ENCODE measurements at places on chromosomes 16 and 17. TPM values are rescaled to one million over a fixed set of nuclear protein-coding genes. Genes with fewer than 3 reads are reported as not detected.

- peak; percentile 85 for DNase-seq
These were observed 25.2 kb downstream of the CEP95 start for GRCh38 chr17:64531955-64532371.

- DNase-seq, result no peak
These were observed 13.0 kb upstream of the GSE1 start for GRCh38 chr16:85600078-85600477.

GRCh38 chr17:18182110-18182977 lies 1.3 kb upstream of the ALKBH5 start:
- no peak for DNase-seq

DNA sequence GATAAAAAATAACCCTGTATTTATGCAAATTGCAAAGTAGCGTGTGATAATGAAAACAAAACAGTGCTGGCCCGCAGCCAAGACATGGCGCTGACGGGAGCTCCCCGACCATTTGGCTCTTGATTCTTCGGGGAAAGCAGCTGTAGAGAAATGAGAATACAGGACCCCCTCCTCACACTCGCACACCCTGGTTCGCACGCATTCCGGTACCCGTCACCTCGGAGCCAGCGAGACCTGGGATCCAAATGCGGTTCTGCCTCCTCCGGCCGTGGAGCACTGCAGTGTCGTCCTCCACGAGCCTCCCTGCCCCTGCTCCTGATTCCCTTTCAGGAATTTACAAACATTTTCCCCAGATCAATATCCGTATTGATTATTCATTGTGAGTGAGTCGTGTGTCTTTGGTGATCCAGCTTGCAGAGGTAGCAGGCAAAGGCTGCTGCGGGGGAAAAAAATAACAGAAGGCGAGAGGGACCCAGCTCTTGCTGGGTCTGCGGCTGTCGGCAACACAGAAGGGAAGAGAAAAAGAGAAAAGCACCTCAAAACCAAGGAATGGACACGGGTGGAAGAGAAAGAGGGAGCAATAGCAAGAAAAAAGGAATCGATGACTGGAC lies 184.1 kb upstream of the ZFHX3 start:
- peak; percentile 11 for DNase-seq

- DNase-seq, result no peak
These were observed 128.4 kb upstream of the GOT2 start for GRCh38 chr16:58862334-58863021.

DNA sequence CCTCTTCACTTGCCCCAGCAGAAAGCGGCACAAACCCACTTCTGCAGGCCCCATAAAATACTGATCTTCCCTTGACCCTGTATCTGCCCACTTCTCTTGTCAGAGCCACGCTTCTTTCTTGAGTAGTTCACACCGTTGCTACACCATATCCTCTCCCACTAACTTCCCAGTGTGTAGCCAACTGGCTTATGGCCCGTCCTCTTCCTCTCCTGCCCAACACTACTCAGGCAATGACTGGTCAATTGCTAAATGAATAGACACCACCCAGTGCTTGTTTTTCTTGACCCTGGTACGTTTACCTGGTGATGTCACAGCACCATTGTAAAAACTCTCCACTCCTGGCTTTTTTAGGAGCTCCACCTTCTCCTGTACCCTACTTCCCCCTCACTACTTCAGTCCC lies 86.9 kb downstream of the NDEL1 start:
- no peak for DNase-seq

GRCh38 chr16:51971184-51971583 lies 575.8 kb downstream of the TOX3 start:
- DNase-seq, result peak; percentile 54

GRCh38 chr16:56781528-56781961 lies 51.6 kb downstream of the NUP93 start:
- DNase-seq, result peak; percentile 52

DNA sequence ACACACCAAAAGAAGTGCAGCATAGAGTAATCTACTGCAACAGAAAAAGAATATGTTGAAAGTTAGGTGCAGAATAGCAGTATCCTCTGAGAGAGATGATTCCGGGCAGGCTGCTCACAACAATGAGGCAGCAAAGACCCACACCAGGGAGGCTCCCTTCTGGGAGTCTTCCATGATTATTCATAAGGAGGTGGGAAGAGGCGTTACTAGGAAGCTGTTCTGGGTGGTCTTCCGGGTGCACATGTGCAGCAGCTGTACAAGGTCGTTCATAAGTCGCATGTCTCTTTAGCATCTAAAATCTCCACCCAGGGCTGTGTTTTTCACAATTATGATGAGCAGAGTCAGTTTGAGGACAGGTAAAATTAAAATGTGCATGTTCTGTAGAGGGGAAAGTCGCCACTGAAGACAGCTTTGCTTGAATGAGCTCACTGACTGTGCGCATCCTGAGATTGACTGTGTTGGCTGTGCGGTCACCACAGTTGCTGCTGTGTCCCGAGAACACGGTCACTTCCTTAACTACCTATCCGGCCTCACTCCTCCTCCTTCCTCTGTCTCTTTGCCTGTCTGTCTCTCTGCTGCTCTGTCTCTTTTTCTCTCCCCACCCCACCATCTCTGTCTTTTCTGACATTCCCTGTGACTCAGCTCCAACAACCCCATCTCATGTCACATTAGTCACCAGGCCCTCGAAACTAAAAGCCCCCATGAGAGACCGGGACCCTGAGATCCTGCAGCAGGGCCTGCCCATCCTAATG lies 125.5 kb upstream of the HSBP1 start:
- no peak for DNase-seq

DNA sequence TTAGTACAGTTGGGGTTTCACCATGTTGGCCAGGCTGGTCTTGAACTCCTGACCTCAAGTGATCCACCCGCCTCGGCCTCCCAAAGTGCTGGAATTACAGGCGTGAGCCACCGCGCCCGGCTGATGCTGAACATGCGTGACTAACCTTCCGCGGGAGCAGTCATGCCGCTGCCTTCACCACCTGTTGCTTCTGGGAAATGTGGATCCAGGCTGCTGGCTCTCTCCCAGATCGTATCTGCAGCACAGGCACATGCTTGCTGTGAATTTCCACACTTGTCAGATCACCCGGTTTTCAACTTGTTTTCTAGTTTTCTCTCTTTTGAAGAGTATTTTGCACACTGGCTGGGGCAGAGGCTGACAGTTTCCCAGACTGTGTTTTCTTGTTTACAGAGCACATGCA lies 97.9 kb downstream of the ADCY9 start:
- DNase-seq, result peak; percentile 51

- DNase-seq, result peak; percentile 52
These were observed 60.4 kb downstream of the NOG start for GRCh38 chr17:56653877-56654276.

- DNase-seq, result peak; percentile 33
These were observed 69.9 kb upstream of the NACA2 start for GRCh38 chr17:61660746-61661485.

Gene KRT15
- total RNA-seq, result not detected

Gene TVP23A
- 0.26 TPM for total RNA-seq

Gene SULT1A4
- total RNA-seq, result 2.1 TPM

Gene TMEM235
- not detected for total RNA-seq
